ENCODE measurements at places on chromosomes 7 and 10.

- DNase-seq: no peak
Measured at GRCh38 chr7:27883696-27884095, 143.7 kb downstream of the TAX1BP1 start.

DNA sequence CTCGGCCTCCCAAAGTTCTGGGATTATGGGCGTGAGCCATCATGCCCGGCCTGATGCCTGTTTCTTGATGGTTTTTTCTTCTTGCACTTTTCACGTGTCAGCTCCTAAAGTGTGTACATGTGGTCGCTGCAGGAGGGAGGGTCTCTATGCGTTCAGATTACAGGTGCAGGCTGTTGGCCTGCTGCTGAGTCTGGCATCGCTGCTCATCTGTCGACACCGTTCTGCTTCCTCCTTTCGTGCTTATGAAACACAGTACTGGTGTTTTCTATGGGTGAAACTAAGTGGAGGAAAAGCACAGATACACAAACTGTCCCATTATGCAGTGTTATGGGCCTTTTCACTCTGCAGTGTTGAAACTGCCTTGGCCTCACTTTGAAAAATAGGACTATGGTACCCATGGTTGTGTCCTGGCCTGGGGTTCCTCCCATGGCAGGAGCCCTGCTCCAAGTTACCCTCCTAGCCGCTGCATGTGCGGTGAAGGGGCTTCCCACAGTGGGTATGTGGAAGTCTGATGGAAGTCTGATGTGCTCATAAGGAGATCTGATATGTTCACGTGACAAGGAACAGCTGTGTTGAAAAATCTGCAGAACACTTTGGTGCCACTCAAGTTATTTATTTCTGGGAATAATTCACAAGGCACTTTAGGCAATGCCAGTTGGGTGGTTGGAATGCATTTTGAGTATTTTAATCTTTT lies 23.5 kb downstream of the OGDH start:
- DNase-seq: no peak

DNA sequence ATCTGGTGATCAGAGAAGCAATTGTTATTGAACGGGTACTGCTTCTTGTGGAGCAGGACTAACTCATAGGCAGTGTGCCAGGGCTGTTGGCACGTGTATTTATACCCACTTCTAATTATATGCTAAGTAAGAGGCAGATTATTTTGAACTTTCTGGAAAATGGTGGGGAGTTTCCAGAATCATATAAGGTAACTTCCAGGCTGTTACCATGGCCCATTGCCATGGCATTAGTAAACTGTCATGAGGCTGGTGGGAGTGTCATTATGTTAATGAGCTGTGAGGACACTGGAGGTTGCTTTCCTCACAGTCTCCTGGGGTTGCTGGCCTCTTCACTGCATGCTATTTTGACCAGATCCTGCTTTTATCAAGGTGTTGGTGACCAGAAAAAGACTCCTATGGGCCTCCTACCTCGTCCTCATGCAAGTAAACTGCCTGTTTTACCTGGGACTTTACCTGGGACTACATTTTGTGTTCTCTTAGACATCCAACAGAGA lies 122.6 kb downstream of the KCND2 start:
- no peak for DNase-seq

GRCh38 chr7:148563583-148564274 lies 26.8 kb upstream of the C7orf33 start:
- DNase-seq: no peak

- no peak for DNase-seq
Measured at GRCh38 chr10:88318803-88319202, 264.3 kb downstream of the RNLS start.

GRCh38 chr7:73734619-73735527 lies 3.7 kb downstream of the ABHD11 start:
- DNase-seq: no peak

DNA sequence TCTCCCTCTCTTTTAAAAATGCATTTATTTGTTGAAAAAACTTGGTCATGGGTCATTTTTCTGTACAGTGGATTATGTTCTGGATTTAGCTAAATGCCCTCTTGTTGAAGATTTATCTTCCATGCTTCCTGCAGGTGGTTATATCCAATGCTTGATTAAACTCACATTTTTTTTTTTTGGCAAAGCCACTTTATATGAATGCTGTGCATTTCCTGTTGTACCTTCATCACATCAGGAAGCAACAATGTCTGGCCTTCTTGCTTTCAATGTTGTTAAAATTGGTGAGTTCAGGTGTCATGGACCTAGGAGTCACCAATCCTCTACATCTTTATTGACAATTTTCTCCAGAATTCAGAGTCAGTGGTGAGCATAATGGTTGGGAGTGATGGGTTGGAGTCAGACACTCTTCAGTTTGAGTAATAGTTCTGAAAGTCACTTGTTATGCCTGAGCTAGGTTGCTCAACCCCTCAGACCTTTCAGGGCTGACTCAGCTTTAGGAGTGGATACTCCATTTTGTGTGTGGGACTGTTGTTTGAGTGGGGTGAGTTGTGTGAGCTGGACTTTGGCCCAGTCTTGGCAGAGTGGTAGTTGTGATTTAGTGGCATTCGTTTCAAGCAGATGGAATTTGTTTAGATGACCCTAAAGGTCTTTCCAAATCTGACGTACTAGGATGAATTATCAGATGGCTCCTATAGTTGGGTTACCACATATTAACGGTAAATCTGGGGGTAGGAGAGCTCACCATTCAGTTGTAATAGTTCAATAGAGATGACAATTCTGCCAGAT lies 213.5 kb upstream of the ZNF32 start:
- DNase-seq: peak; percentile 84

- DNase-seq: no peak
Measured at GRCh38 chr10:97505152-97505551, 6.4 kb downstream of the UBTD1 start.
